ENCODE measurements at places on chromosomes 11 and 22.

DNA sequence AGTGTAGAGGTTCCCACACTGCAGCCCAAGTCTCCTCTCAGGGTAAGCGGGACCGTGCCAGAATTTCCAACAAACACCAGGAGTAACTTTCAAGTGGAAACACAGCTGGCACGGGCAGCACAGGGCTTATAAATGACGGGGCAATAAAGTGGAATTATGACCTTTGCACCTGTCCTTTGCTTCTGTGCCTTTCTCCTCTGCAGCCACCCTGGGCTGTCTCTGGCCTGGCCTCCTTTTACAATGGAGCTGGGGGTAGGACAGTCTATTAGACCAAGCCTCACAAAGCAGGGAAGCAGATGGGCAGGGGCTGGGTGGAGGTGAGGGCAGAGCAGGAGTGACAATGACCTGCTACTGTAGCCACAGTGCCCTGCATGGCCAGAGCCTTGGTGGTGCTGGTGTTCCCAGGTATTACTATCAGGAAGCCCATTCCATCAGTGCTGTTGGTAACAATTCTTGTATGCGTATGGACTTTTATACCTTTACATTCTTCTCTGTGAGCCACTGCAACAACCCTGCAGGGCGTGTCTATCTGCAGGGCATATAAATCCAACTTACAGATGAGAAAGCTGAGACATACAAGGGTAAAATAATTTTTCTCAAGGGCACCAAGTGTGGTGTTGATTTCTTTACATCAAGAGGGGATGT, 387.8 kb downstream of the CTTN start:
- no peak for DNase-seq

GRCh38 chr11:61327669-61328071, 5.2 kb downstream of the DDB1 start:
- DNase-seq, result no peak

- DNase-seq, result no peak
These were observed 14.8 kb downstream of the OR51E2 start for GRCh38 chr11:4682623-4683419.

GRCh38 chr11:121775276-121775675, 322.5 kb upstream of the SORL1-AS1 start:
- DNase-seq, result no peak

DNA sequence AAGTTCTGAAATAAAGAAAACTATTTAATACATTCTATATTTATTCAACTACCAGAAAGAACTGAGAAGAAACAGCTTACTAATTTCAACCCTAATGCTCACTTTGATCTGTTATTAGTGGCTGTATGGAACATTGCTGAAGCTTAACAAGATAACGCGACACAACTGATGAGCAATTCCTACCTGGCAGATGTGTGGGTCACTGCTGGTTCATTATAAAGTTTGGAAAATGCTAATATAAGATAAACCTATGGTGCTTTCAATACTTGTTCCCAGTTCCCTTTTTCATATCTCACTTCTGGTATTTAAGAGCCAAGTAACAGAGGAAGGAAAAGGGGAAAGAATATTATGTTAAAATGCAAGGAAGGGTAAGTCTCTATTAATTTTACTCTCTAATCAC, 10.5 kb downstream of the CTSC start:
- no peak for DNase-seq

DNA sequence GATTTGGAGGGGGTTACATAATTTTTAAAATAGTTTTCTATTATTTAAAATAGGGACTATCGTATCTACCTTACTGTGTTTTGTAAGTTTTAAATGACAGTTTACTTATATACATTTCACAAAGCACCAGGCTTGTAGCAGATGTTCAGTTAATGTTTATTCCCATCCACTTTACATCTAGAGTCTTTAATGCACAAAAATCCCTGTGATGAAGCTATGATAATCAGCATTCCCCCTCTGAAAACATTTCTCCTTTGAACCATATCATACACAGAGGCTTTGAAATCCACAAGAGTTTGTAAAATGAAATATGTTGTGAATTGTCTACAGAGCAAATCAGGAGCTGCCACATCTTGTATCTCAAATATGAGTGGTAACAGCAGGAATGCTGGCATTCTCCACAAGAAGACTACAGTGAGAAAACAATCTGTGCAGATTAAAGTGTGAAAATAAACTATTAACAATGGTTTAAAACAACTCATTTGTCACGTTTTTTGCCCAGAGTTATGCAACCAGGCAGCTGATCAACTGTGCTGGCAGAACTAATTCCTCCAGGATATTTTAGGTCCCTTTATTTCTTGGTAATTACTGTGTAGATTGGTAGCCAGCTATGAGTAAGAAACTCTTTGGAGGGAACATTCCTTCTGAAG, 699.1 kb upstream of the ARHGAP42 start:
- DNase-seq, result no peak

DNA sequence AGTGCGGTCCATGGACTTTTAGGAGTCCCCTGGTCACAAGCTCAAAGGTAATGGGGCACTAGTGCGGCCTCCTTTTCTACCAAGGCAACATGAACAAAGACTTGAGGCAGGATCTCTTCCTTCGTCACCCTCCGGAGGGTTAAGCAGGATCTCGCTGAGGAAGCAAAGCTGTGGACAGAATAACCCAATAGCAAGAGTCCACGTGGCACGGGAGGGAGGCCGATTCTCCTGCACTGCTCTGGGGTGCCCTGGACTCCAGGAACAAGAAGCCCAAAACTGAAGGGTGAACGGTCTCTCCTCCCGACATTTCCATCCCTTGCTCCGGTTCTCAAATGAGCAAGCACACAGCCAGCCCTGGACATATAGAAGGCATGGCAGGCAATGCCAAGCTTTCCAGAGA, 20.7 kb downstream of the MYH9 start:
- no peak for DNase-seq

GRCh38 chr11:131822506-131822905, 452.1 kb downstream of the NTM start:
- no peak for DNase-seq

GRCh38 chr11:24963852-24964251, 467.0 kb downstream of the LUZP2 start:
- DNase-seq, result no peak

GRCh38 chr11:77046060-77046501, 11.9 kb downstream of the B3GNT6 start:
- peak; percentile 60 for DNase-seq

Measured in B cell (primary cell).